ENCODE measurements at places on chromosomes 6 and 20. TPM values are rescaled to one million over a fixed set of nuclear protein-coding genes. Genes with fewer than 3 reads are reported as not detected.

MAS1 gene
- total RNA-seq, result not detected

PYGB gene
- total RNA-seq, result 30.8 TPM

DNA sequence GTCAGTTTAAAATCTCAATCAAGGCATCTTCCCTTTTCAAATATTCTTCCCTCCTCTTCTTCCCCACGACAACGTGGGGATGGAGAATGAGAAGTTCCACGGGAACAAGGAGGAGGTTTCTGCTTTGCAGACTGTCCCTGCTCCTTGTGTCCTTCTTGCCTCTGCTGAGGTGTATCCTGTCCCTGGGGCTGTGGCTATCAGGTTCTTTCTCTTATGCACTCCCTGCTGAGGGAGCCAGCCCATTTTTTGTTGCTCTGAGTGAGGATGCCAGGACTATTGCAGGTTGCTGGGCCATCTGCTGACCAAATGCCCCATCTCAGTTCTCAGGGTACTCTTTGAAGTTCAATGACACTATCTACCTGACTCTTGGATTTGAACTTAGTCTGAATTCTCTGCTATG, 533.6 kb downstream of the RNF144B start:
- no peak overlapping the region for H3K4me3 ChIP-seq
- H3K27me3 ChIP-seq, result no peaks in the 10 kb centered on the region
- no peaks in the 10 kb centered on the region for H3K4me1 ChIP-seq
- no peak for DNase-seq

- no peak overlapping the region for H3K4me3 ChIP-seq
- no peaks in the 10 kb centered on the region for H3K27me3 ChIP-seq
- no peaks in the 10 kb centered on the region for H3K4me1 ChIP-seq
- no peaks in the 10 kb centered on the region for H3K36me3 ChIP-seq
- H3K27ac ChIP-seq, result no peak overlapping the region
These were observed 14.0 kb upstream of the PLCB1 start for GRCh38 chr20:8118039-8118438.

DNA sequence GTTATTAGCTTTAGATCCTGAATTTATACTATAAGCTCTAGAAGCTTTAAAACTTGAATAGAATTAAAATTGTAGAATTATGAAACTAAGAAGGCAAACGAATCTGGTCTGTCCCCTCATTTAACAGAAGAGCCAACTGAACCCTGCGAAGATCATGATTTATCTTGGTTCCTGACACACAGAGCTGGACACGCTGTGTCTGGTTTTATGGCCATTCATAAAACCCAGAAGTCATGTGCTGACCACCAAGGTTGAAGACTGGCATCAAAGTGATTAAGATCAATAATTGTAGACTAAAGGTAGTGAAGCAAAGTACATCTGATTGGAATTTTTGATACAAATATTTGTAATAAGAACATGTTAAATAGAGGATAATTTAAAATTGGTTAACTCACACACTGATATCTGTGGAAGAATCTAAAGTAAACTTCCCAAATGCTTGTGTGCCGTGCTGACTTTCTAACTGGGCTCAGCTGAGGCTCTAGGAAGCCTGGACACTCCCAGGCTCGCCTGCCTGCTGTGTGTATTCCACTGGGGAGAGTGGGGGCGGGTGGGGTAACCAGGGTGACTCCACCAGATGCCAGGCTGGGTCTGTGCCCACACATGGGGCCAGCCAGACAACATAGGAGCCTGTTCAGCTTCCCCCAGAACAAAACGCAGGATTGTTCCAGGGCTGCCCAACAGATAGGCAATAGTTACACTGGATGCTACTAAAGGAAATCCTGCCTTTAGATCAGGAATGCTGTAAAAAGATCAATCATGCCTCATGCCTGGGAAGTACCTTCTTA, 42.1 kb upstream of the SLC22A3 start:
- no peaks in the 10 kb centered on the region for H3K4me1 ChIP-seq
- no peak overlapping the region for H3K4me3 ChIP-seq
- H3K27ac ChIP-seq, result no peak overlapping the region
- H3K27me3 ChIP-seq, result no peaks in the 10 kb centered on the region
- no peaks in the 10 kb centered on the region for H3K36me3 ChIP-seq

DNA sequence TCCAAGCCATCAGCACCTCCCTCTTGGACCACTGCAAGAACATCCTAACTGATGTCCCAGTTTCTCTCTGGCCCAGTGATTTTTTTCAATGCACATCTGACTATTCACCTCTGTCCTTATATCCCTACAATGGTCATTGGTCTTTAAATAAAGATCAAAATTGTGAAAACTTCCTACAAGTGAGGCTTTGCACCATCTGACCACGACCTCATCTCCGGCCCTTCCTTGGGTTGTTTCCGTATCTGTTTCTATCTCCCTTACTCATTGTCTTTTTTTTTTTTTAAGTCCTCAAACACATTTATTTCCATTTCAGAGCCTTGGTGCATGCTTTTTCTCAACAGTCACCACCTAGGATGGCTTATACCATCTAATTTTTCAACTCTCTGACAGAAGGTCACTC, 88.1 kb downstream of the IPCEF1 start:
- no peaks in the 10 kb centered on the region for H3K27me3 ChIP-seq
- H3K4me3 ChIP-seq, result no peak overlapping the region
- no peaks in the 10 kb centered on the region for H3K4me1 ChIP-seq
- H3K36me3 ChIP-seq, result no peaks in the 10 kb centered on the region

DLK2 gene
- not detected for total RNA-seq

GRCh38 chr20:18058661-18059467, 1.1 kb upstream of the OVOL2 start:
- H3K27ac ChIP-seq, result no peak overlapping the region
- DNase-seq, result peak; percentile 20
- peaks cover 24% of the 10 kb centered on the region for H3K4me1 ChIP-seq

- no peaks in the 10 kb centered on the region for H3K36me3 ChIP-seq
- H3K4me1 ChIP-seq, result peaks cover 14% of the 10 kb centered on the region
- DNase-seq, result no peak
These were observed 71.7 kb upstream of the RNF24 start for GRCh38 chr20:4086771-4087687.

DNA sequence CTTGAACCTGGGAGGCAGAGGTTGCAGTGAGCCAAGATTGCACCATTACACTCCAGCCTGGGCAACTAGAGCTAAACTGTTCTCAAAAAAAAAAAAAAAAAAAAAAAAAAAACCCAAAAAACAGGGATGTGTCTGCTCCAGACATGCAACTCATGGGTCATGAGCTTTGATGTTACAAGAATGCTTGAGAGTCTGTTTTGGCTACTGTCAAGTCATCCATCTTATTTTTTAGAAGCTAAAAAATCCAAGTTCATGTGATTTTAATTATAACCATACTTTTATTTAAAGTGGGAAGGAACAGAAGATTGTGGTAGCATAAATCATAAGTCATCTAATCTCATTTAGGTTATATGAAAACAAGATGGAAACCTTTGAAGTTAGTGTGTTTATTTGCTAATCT, 120.6 kb downstream of the PDE7B start:
- no peak for DNase-seq
- H3K27ac ChIP-seq, result no peak overlapping the region
- no peaks in the 10 kb centered on the region for H3K36me3 ChIP-seq
- H3K27me3 ChIP-seq, result no peaks in the 10 kb centered on the region
- H3K4me3 ChIP-seq, result no peak overlapping the region

PRICKLE4 gene
- total RNA-seq, result not detected

DNA sequence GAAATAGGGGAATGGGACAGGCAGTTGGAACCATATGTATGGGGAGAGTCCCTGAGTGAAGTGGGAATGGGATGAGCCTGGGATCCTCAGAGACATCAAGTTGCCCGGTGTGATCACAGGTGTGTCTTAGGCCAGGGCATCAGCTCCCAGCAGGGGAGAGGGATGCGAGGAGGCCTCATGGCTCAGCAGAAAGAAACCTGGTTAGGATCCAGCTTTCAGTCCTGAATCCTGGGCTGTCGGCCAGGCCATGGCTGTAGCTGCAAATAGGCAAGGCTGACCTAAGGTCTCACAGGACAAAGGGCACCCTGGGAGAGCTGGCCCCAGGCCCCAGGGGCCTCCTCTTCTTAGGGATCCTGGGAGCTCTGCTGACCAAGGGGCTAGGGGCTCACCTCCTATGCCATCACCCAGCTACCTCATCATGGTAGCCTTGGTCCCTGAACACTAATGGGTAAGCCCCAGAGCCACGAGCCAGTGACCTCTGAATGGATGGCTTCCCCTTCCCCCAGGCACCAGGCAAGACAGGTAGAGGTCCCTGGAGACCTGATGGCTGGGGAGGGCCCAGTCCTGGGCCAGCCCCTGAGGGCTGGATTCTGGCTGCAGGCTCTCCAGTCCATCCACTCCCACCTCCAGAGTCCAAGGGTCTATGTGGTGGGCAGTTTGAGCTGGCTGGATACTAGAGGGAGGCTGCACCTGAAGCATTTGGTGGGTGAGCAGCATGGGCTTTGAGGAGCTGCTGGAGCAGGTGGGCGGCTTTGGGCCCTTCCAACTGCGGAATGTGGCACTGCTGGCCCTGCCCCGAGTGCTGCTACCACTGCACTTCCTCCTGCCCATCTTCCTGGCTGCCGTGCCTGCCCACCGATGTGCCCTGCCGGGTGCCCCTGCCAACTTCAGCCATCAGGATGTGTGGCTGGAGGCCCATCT, at the start of gene SLC22A7:
SLC22A7 (plus strand) TSS at position 617 of the 921 bp plus-strand sequence; CDS start at position 716, 99 bp downstream.
- no peak for DNase-seq
- H3K27ac ChIP-seq, result no peak within 1 kb of the TSS
- H3K36me3 ChIP-seq, result no peaks in the 10 kb centered on the region
- H3K27me3 ChIP-seq, result peaks cover 19% of the 10 kb centered on the region
- H3K4me1 ChIP-seq, result no peaks in the 10 kb centered on the region
- no peak within 1 kb of the TSS for H3K4me3 ChIP-seq

DNA sequence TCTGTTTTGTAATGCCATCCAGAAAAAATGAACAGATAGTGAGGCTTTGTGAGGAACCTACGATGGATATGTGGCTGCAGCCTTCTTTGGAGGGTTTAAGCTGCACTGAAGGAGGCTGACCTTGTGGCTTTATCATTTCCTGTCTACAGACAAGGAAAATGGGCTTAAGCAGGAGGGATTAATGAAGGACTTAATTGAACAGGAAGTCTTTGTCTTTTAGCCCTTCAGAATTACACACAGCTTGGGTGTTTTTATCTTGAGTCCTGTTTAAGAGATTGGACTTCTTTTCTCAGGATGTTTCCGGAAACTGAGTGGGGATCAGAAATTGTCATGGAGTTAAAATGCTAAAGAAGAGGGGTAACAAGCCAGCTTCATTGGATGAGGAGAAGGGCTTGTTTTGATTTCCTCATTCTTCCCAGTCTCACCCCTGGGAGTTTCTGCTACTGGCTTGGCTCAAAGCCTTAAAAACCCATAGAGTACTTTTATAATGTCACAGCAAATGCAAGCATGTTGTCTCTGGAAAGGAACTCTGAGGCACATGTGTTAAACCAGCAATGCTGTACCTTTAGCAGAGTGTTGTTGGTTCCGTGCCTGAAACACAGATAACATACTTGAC, 193.6 kb downstream of the JARID2 start:
- no peaks in the 10 kb centered on the region for H3K36me3 ChIP-seq
- H3K27ac ChIP-seq, result peak overlapping the region; percentile 1
- peaks cover 63% of the 10 kb centered on the region for H3K4me1 ChIP-seq
- H3K4me3 ChIP-seq, result no peak overlapping the region

DEFB132 gene
- total RNA-seq, result not detected

GRCh38 chr6:146050168-146050567, 21.3 kb downstream of the GRM1 start:
- no peak for DNase-seq
- no peaks in the 10 kb centered on the region for H3K36me3 ChIP-seq
- H3K27me3 ChIP-seq, result no peaks in the 10 kb centered on the region
- H3K27ac ChIP-seq, result no peak overlapping the region
- H3K4me1 ChIP-seq, result no peaks in the 10 kb centered on the region
- no peak overlapping the region for H3K4me3 ChIP-seq

BFSP1 gene
- total RNA-seq, result not detected

DNA sequence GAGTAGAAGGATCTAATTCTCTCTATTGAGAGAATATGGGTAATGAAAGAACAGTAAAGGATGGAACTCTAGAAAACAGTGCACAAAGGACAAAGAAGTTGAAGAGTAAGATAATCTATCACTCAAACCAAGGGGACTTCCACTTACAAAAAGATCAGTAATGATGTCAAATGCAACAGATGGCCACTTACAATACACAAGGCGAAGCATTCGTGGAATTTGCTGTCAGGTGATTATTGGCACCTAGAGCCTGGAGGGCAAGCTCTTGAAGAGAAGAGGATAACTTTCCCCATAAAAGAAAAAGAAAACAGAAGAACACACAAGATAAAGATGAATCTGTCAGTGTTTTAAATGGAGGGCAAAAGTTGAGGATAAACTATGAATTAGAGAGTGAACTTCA, 256.0 kb upstream of the TCF21 start:
- no peak overlapping the region for H3K27ac ChIP-seq
- no peaks in the 10 kb centered on the region for H3K27me3 ChIP-seq
- H3K4me3 ChIP-seq, result no peak overlapping the region
- no peak for DNase-seq
- H3K4me1 ChIP-seq, result no peaks in the 10 kb centered on the region
- no peaks in the 10 kb centered on the region for H3K36me3 ChIP-seq

DNA sequence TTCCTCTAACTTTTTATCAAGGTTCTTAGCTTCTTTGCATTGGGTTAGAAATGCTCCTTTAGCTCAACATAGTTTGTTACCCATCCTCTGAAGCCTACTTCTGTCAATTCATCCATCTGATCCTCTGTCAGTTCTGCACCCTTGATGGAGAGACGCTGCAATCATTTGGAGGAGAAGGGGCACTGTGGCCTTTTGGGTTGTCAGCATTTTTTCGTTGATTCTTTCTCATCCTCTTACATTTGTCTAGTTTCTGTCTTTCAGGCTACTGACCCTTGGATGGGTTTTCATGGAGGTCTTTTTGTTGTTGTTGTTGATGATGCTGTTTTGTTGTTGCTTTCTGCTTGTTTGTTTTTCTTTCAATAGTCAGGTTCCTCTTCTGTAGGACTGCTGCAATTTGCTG, 26.3 kb upstream of the HMGN3 start:
- H3K27me3 ChIP-seq, result peaks cover 2% of the 10 kb centered on the region
- H3K27ac ChIP-seq, result no peak overlapping the region
- DNase-seq, result no peak

Data from B cell (primary cell).